Purkinje cell (primary cell): ENCODE measurements at places on chromosomes 11 and 22. TPM values are rescaled to one million over a fixed set of nuclear protein-coding genes. Genes with fewer than 3 reads are reported as not detected.

RRM1 gene
- 14.3 and 15.0 TPM in 2 replicates for polyA plus RNA-seq

TMEM86A gene
- polyA plus RNA-seq: 0.09 and 0.11 TPM in 2 replicates

ANO5 gene
- 4.5 and 8.8 TPM in 2 replicates for polyA plus RNA-seq

GALNT18 gene
- polyA plus RNA-seq: 81.2 and 104 TPM in 2 replicates

FZD4 gene
- polyA plus RNA-seq: 0.13 and 0.74 TPM in 2 replicates

LAYN gene
- polyA plus RNA-seq: not detected in 2 replicates

PACSIN2 gene
- polyA plus RNA-seq: 22.6 and 33.4 TPM in 2 replicates

C11orf87 gene
- 216 and 251 TPM in 2 replicates for polyA plus RNA-seq

TSPAN32 gene
- polyA plus RNA-seq: not detected in 2 replicates

RIC3 gene
- 62.9 and 66.1 TPM in 2 replicates for polyA plus RNA-seq

RNF26 gene
- 3.4 and 8.3 TPM in 2 replicates for polyA plus RNA-seq

CENPM gene
- 1.5 and 3.4 TPM in 2 replicates for polyA plus RNA-seq

OR5A1 gene
- not detected in 2 replicates for polyA plus RNA-seq

CCDC73 gene
- 0.40 and 0.91 TPM in 2 replicates for polyA plus RNA-seq

GP1BB gene
- 2.4 and 2.9 TPM in 2 replicates for polyA plus RNA-seq

TMEM121B gene
- 0.10 and 3.7 TPM in 2 replicates for polyA plus RNA-seq

OVCH2 gene
- not detected in 2 replicates for polyA plus RNA-seq

CALCB gene
- not detected in 2 replicates for polyA plus RNA-seq

SOX10 gene
- polyA plus RNA-seq: 0.29 and 1.9 TPM in 2 replicates

FADS1 gene
- 25.7 and 34.0 TPM in 2 replicates for polyA plus RNA-seq

OR4C3 gene
- polyA plus RNA-seq: not detected in 2 replicates

NLRP6 gene
- not detected in 2 replicates for polyA plus RNA-seq

ACRV1 gene
- 0.56 and 2.2 TPM in 2 replicates for polyA plus RNA-seq

PARVG gene
- 37.6 and 39.1 TPM in 2 replicates for polyA plus RNA-seq

OR51L1 gene
- not detected in 2 replicates for polyA plus RNA-seq

OR4A16 gene
- not detected in 2 replicates for polyA plus RNA-seq

IL18 gene
- not detected in 2 replicates for polyA plus RNA-seq

ARHGEF17 gene
- polyA plus RNA-seq: 6.8 and 9.3 TPM in 2 replicates

C11orf16 gene
- polyA plus RNA-seq: not detected in 2 replicates

TRPM5 gene
- polyA plus RNA-seq: not detected in 2 replicates

CD248 gene
- polyA plus RNA-seq: not detected in 2 replicates

TRIM6 gene
- polyA plus RNA-seq: 0.38 TPM in 1 of 2 replicates, not detected in the other

RFPL2 gene
- polyA plus RNA-seq: 6.4 and 6.5 TPM in 2 replicates

ZP1 gene
- polyA plus RNA-seq: not detected in 2 replicates

C22orf31 gene
- 0.34 TPM in 1 of 2 replicates, not detected in the other for polyA plus RNA-seq

DNAJB7 gene
- polyA plus RNA-seq: not detected in 2 replicates

DMC1 gene
- 0.23 TPM in 1 of 2 replicates, not detected in the other for polyA plus RNA-seq

IL10RA gene
- not detected in 2 replicates for polyA plus RNA-seq

CFAP300 gene
- 1.7 and 8.3 TPM in 2 replicates for polyA plus RNA-seq

DCHS1 gene
- polyA plus RNA-seq: 0.12 and 0.34 TPM in 2 replicates

PPP1CA gene
- 14.0 and 30.5 TPM in 2 replicates for polyA plus RNA-seq

INPP5J gene
- 1.6 and 2.9 TPM in 2 replicates for polyA plus RNA-seq

MPZL3 gene
- 1.1 and 5.1 TPM in 2 replicates for polyA plus RNA-seq

BATF2 gene
- not detected in 2 replicates for polyA plus RNA-seq

ACTN3 gene
- not detected in 2 replicates for polyA plus RNA-seq

ALKBH8 gene
- polyA plus RNA-seq: 4.6 and 5.3 TPM in 2 replicates

DDIAS gene
- polyA plus RNA-seq: 2.5 TPM in 1 of 2 replicates, not detected in the other

AQP11 gene
- polyA plus RNA-seq: 10.9 and 14.2 TPM in 2 replicates

SYCE3 gene
- polyA plus RNA-seq: 30.9 and 43.1 TPM in 2 replicates

CSNK2A3 gene
- polyA plus RNA-seq: 2.1 and 4.1 TPM in 2 replicates

TSG101 gene
- 56.9 and 72.8 TPM in 2 replicates for polyA plus RNA-seq
